ENCODE measurements at places on chromosomes 7 and 10. TPM values are rescaled to one million over a fixed set of nuclear protein-coding genes. Genes with fewer than 3 reads are reported as not detected.

GRCh38 chr7:102434039-102434486 is 688 bp downstream of the ORAI2 start:
- DNase-seq, result peak; percentile 28

GRCh38 chr7:64618785-64619456 is 47.0 kb upstream of the ZNF107 start:
- peak; percentile 19 for DNase-seq

DNA sequence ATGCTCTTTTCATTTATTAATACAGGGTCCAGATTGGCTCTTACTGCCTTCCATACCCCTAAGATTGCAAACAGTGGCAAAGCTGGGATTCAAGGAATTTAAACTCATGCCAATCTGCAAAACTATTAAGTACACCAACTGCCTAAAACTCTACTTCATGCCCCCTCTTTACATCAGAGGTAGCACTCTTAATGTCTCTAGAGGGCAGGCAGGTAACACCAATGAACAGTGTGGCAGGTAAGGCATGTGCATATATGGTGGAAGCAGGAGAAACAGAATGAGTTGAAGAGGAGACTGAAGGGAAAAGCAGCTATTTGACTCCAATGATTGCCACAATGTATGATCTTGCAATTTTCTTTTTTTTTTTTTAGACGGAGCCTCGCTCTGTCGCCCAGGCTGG is 156.7 kb downstream of the BTAF1 start:
- DNase-seq, result no peak

CNPY1 gene
- not detected for total RNA-seq

- peak; percentile 10 for DNase-seq
Measured at GRCh38 chr7:136687693-136688322, 180.6 kb upstream of the CHRM2 start.

NRG3 gene
- 0.05 TPM for total RNA-seq

BAMBI gene
- 10.4 TPM for total RNA-seq

GRCh38 chr7:50266635-50267386 is 37.7 kb upstream of the IKZF1 start:
- no peak for DNase-seq

- no peak for DNase-seq
Measured at GRCh38 chr10:60578217-60578616, 188.5 kb upstream of the ANK3 start.

- DNase-seq, result no peak
Measured at GRCh38 chr10:69958556-69958902, 94.1 kb upstream of the MACROH2A2 start.
